CD8-positive, alpha-beta memory T cell (primary cell): ENCODE measurements at places on chromosomes 3 and 15. TPM values are rescaled to one million over a fixed set of nuclear protein-coding genes. Genes with fewer than 3 reads are reported as not detected.

Gene A4GNT
- not detected for polyA plus RNA-seq

Gene CLRN1
- not detected for polyA plus RNA-seq

- DNase-seq: no peak
Observed at GRCh38 chr3:11060500-11061251, 68.1 kb downstream of the SLC6A1 start.

- no peak for DNase-seq
Observed at GRCh38 chr3:119636249-119636648, 24.1 kb downstream of the POPDC2 start.

DNA sequence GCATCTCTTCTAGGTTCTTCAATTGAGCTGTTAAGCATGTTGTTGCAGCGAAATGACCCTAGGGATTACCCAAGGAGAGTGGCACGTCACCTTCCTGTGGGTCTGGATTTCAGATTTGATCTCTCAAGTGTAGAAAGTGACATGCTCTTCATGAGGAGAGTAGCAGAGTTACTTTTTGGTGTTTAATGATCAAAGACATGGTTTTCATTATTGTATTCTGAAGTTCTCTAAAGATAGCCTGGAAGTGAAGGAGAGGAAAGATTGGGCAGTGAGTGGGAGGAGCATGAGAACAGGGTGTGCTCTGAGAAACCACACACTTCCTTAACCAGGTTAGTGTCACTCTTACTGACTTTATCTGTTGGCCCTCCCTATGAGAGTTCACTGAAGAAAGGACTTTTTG is 153.6 kb downstream of the AKAP13 start:
- DNase-seq: no peak
